Stimulated activated effector memory CD8-positive, alpha-beta T cell treated with anti-CD3 and anti-CD28 coated beads, Interleukin-12 subunit alpha, Interleukin-12 subunit beta, amount 100 ng/mL, for 72 hours (primary cell): ENCODE measurements at places on chromosomes 16 and 17.

DNA sequence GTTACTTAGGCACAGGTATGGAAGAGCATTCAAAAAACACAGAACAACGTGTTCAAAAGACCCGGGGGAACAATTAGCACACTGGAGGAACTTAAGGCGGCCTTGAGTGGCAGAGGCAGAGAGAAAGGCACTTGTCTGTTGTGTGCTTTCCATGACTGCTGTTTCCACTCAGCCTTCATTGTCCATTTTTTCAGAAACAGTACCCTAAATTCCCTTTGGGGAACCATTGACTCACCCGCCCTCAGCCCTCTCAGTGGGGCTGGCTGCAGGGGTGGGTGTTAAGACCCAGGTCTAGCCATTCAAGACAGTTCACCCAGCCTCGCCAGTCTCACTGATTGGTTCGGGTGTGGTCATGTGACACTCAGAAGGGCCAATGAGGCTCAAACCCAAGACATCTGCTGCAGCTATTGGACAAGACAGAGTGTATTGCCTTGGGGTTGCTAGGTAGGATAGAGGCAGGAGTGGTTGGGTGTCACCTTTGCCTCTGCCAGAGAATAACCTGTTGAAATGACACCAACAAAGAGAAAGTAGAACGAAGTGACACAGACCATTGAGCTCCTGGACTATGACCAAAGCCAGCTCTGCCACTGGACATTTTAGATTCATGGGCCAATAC is 19.6 kb upstream of the CEP20 start:
- DNase-seq, result peak; percentile 72

DNA sequence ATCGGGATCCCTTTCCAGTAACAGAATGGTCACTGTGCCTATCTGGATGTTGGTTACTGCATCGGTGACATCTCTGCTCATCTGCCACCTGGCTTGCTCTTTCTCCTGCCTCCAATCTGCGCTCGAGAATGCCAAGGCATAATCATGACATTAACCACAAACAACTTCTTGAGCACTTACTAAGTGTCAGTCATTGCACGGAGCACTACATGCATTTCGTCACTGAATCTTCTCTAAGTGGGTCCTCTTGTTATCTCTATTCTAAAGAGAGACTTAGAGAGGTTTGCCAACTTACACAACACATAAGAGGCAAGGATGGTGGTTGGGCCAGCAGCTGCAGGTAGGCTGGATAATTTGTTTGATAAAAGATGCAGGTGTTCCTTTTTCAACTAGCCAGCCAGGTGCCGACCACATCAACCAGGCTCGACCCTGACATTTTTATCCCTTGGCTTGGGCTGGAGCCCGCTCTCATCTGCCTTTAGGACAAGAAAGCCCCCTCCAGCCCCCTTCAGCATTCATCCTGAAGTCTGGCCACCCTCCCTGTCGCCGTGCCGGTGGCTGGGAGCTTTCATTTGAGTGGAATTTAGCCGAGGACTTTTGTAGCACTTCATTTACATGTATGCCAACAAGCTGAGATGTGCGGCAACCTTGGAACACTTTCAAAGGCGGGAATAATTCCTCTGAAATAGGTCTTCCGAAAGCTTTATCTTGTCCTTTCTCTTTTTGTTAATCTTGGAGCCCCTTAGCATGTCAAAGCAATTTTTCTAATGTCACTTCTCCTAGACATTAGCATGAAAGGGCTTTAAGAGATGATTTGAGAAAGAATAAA is 89.3 kb upstream of the NKD1 start:
- no peak for DNase-seq

DNA sequence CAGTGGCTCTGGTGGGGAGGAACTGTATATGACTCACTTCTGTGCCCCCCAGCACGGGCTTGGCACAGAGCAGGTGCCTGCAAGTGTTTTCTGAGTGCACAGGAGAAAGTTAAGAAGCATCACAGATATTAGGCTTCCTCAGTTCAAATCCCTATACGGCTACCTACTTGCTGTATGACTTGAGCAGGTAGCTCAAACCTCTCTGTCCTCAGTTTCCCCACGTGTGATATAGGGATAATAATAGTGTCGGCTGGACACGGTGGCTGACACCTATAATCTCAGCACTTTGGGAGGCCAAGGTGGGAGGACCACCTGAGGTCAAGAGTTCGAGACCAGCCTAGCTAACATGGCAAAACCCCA is 95.7 kb downstream of the C16orf78 start:
- DNase-seq, result no peak

- DNase-seq, result no peak
These were observed 2.4 kb downstream of the ARHGDIA start for GRCh38 chr17:81868674-81869220.

DNA sequence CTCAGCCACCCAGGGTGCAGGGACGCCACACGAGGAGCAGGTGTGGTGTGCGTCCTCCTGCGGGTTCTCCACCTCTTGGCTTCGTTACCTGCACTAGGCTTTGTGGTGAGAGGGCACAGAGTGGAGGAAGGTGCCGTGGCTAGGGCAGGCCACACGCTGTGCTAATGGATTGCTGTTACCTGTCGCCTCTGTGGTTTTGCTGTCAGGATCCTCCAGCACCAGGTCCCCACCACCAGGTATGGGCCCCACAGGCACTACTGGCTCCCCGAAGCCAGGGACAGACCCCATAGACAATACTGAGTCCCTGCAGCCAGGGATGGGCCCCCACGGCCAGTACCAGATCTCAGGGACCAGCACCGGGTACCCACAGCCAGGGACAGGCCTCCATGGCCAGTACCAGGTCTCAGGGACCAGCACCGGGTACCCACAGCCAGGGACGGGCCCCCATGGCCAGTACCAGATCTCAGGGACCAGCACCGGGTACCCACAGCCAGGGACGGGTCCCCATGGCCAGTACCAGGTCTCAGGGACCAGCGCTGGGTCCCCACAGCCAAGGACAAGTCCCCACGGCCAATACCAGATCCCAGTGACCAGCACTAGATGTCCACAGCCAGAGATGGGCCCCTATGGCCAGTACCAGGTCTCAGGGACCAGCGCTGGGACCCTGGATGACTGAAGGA is 315.6 kb downstream of the SEC14L1 start:
- DNase-seq, result no peak

DNA sequence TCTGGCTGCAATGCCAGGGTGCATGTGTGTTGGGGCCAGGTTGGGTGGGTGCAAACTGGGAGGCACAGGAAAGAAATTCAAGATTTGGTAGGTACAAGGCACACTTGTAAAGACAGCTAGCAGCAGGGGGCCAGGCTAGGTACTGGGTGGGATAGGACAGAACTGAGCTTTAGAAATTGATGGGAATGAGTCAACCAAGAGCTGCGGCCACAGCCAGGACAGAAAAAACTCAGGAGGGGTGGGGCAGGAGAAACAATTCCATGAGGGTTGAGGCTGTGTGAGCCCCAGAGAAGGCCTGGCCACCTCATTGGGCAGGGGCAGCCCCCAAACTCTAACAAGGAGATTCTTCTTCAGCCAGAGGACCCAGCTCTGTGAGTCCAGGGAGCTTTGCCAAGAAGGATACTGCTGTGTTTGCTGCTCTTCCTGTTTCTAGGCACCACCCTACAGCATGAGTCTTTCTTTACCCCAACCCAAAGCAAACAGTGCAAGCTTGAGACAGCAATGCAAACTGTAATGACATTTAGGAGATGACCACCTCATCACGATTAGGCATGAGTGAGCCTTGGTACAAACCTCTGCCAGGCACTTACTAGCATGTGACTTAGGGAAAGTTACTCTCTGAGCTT is 21.3 kb upstream of the CCDC182 start:
- DNase-seq, result no peak

GRCh38 chr17:30396129-30396528 is 17.4 kb downstream of the CPD start:
- DNase-seq, result no peak

GRCh38 chr17:67481808-67482207 is 104.7 kb downstream of the PITPNC1 start:
- no peak for DNase-seq

- DNase-seq, result no peak
These were observed 207.6 kb downstream of the NPIPB11 start for GRCh38 chr16:29198731-29199521.
